ENCODE measurements at places on chromosomes 7 and 10. TPM values are rescaled to one million over a fixed set of nuclear protein-coding genes. Genes with fewer than 3 reads are reported as not detected.

The SLC18A3 gene
- 4.6 TPM for total RNA-seq

The AKR1C8 gene
- not detected for total RNA-seq

The C10orf62 gene
- total RNA-seq: not detected

The DNAJC12 gene
- 2.1 TPM for total RNA-seq

- no peak for DNase-seq
Observed at GRCh38 chr10:71622616-71623015, 97.0 kb downstream of the C10orf105 start.

DNA sequence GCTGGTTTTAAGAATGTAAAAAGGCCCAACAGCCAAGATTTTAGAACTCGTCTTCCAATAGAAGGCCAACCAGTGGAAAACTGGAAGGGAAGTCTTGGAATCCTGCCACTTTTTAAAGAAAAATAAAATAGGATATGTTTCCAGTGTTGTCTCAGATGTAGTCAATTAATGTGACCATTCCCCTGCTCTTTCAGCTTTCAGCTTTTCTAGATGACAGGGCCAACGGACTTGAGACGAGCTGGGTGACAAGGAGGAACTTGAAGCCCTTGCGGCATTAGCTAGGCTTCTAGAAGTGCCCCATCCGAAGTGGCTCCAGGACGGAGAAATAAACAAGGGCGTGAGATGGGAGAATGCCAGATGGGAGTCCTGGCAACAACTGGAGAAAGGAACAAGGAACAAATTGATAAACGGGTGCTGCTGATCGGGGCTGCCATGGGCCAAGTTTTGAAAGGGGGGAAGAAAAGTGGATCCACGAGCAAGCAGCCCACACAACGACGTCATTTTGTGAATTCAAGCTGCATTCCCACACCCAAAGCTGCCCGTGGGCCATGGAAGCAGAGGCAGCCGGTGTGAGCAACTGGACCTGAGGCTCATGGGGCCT, 42.3 kb downstream of the CTBP2 start:
- no peak for DNase-seq

GRCh38 chr7:73823257-73823656, 7.5 kb upstream of the CLDN4 start:
- no peak for DNase-seq

DNA sequence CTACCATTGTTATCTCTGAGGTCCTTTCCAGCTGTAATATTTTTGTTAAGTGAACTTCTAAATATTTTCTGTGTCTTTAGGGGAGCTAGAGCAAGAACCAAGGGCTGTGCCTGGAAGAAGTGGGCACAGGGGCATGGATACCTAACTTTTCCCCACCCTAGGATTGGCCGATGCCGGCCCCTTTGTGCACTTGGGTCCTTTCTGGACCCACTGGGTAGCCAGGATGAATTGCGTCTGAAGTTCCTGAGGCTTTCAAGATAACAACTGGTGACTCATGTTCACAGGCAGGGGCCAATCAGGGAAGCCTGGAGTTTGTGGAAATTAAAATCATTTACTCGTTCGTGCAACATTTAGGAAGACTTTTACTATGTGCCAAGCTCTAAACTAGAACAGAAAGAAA, 758 bp downstream of the DPCD start:
- peak; percentile 50 for DNase-seq

- DNase-seq: peak; percentile 30
Observed at GRCh38 chr10:6579904-6580278, at the start of gene PRKCQ. PRKCQ (minus strand) TSS chr10:6580276; CDS start chr10:6515135, 65,141 bp downstream.

- peak; percentile 77 for DNase-seq
Observed at GRCh38 chr10:77156406-77156879, 481.2 kb downstream of the KCNMA1 start.

GRCh38 chr10:29771376-29771775, 136.6 kb upstream of the SVIL start:
- DNase-seq: no peak
